ENCODE measurements at places on chromosomes 4 and X.
A peak's percentile ranks its signal among the peaks of the same experiment; 100 is the strongest.

DNA sequence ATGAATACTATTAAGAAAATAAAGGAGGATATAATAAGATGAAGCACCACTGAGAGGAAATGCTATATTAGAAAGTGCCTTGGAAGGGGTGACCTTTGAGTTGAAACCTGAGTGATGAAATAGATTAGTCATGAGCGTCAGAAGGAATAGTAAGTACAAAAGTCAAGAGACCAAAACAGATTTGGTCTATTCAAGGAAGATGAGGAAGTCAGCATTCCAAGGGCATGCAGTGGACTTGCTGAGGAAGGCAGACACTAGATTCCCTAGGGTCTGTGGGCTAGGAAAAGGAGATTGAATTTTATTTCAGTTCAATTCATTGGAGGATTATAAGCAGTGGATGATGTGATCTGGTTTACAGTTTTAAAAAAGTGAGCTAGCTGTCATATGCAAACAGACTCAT lies 73.0 kb upstream of the WDFY3 start:
- DNase-seq: peak; percentile 64

DNA sequence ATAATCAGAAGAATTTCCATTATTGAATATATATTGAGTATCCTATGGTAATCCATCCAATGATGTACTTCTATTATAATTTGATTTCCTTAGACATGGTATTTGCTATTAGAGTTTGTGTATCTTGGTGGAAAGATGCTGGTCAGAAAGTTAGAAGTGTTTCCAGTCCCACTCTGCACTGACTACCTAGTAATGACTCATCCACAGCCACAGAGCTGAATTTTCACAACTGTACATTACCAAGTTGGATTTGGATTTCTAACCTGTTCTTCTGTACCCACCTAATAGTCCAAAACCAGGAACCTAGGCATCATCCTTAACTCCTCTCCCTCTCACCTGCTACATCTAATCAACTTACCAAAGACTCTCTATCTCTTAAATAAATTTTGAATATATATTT lies 145.4 kb downstream of the REELD1 start:
- DNase-seq: no peak

GRCh38 chr4:52956691-52957090 lies 94.6 kb downstream of the RASL11B start:
- no peak for DNase-seq

- no peak for DNase-seq
These were observed 92.2 kb downstream of the STIM2 start for GRCh38 chr4:26952891-26953290.

- DNase-seq: no peak
These were observed 29.8 kb upstream of the ARHGEF6 start for GRCh38 chrX:136810493-136810892.

DNA sequence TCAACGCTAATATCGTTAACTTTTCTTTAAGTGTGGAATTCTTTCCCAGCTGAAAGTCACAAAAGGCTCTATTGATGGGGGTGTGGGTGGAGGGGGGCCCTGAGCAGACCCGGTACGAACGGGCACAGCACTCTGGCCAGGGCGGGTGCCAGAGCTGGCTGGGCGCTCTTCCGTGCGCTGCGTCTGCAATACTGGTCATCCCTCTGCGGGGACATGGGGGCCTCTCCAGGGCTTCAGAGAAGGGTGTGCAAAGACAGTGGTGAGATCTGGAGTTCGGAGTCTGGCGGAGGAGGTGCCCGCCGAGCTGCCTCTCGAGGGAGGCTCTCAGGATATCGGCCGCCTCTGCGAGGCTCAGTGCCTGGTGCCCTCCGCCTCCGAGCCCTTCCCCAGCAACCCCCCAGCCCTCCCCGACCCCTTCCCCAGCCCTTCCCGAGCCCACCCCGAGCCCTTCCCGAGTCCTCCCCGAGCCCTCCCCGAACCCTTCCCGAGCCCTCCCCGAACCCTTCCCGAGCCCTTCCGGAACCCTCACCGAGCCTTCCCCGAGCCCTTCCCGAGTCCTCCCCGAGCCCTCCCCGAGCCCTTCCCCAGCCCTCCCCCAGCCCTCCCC lies 34.3 kb downstream of the FGFRL1 start:
- DNase-seq: no peak

DNA sequence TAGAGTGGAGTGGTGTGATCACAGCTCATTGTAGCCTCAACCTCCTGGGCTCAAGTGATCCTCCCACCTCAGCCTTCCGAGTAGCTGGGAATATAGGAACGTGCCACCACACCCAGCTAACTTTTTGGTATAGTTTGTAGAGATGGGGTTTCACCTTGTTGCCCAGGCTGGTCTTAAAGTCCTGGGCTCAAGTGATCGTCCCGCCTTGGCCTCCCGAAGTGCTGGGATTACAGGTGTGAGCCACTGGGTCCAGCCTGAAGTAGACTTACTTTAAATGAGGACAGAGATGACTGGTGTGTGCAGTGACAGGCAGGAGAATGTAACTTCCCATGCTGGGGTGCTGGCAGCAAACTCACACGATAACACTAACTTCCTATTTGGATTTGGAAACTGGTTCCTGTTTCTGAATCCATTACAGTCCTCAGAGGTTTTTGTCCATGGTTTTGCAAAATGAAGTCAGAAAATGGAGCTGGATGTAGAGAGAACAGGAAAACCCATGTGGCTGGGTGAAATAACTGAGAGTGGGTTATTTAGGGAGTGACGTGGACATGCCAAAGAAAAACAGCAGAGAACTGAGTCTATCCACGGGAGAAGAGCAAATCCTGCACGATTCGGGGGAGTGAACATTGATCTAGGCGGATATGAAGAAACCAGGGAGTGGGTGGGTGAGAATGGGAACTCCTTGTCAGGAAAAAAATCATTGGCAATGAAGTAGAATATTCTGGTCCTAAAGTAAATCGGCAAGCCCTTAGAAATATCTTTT lies 95.6 kb downstream of the GATB start:
- no peak for DNase-seq

DNA sequence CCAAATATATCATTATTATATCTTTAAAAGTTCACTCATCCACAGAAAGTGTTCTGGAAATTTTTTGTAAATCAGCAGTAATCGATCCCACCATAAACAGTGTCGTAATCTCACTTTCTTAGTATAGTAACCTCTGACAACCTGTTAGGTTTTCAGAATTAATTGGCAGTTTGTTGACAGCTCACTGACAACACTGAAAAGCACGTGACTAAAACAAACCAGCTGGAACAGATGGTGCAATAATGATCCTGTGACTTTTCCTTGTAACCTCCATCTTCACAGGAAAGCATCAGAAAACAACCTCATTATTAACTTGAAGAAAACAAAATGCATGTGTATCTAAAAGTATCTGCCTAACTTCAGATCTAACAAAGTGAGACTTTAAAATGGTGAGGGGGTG lies 48.5 kb downstream of the FSTL5 start:
- no peak for DNase-seq

- DNase-seq: no peak
These were observed 22.5 kb upstream of the PTCHD1 start for GRCh38 chrX:23312136-23312535.

- peak; percentile 45 for DNase-seq
These were observed 783 bp downstream of the RBPJ start for GRCh38 chr4:26321373-26322221.

DNA sequence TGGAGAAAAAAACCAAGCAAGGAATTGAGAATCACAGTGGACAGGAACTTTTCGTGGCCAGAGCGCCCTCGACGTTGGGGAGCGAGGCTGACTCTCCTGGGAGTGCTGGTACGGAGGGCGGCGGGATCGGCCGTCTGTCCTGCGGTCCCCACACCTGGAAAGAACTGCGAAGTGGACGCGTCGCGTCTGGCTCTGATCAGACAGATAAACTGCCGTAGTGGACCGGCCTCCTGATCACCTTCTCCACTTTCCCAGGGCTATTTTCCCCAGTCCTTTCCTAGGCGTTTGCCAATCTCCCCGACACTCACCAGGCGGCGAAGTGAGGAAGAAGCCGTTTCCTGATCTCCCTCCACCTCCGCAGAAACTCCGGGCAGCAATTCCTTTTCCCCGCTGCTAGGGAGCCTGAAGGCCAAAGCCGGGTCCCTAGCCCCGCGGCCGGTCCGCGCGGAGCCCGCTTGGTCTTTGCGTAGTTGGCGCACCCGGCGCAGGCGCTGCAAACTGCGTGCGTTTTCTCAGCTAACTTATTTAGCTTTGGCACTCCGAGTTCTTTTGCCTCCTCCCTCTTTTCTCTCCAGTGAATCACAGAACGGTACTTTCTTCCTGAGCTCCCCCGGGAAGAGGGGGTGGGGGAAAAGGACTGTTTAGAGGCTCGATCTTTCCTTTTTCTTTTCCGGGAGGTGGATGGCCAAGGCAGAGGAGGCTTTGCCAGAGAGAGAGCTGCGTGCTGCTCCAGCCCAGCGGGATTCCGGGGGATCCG lies at the start of gene ARSJ:
ARSJ (minus strand) TSS at position 500 of the 757 bp plus-strand sequence. CDS start 813 bp downstream, outside the sequence.
- peak; percentile 93 for DNase-seq

DNA sequence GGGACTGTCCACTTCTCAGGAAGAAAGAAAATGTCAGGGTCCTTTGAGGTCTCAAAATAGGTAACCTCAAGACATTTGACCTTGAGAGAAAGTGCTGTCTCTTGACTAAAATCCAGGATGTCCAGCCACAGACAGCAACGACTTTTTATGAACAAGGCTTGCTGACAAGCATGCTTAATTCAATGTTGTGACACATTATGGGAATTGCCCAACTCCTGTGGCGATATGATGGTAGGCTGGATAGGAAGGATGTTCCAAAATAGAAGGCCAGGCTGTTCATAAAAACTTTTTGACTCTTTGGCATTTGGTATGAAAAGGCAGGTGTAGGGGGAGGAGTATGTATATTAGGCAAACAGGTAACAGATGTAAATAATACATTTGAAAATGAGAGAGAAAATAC lies 50.8 kb upstream of the EDNRA start:
- DNase-seq: peak; percentile 31

DNA sequence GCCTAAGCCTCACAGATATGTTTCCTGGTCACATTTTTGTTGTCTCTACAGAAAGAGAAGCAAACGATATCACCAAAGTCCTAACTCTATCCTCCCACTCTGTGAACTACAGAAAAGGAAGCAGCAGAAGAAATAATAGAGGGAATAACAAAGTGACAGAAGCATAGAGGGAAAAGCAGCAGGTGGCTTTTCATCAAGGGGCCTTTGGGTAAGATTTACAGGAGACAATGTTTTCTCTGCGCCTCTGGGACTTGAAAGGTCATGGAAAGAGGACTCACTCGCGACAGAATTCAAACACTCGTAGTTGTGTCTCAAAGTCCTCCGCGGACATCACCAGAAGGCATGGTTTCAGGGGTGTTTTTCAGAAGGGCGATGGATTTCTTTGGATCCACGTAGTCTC lies 66.1 kb downstream of the SORBS2 start:
- DNase-seq: no peak

- DNase-seq: no peak
These were observed 17.2 kb upstream of the PDHA1 start for GRCh38 chrX:19326567-19326966.

DNA sequence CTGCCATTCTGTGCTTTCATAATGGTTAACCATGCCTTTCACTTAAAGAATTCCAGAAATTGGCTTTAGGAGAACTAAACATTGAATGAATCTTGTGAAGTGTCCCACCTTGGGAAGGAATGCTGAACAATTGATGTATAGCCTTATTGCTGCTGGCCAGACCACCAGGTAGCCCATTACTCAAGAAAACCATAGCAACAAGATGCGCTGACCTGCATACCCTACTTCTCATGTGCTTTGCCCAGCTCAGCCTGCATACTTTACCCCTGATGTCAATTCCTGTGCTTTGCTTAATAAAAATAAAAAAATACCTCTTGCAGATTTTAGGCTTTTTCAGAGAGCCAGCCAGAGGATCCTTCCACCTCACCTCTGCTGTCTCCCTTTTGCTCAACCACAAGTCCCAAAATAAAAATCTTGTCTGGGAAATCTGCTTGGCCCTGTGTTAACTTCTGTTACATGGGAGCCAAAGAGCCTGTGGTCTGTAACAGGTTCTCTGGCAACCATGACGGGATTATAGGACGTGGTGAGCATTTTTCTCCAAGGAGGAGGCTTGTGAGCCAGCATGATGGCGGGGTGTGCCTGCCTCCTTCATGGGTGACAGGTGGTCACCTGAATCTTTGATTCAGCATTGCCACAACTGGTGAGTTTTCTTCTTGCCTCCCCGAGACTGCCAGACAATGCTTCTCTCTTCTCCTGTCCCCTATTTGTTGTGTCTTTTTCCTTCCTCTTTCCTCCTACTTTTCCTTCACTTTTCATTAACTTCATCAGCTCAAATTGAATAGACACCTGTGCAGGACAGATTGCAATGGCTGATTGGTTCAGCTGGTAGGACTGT lies 106.8 kb downstream of the ARSJ start:
- DNase-seq: no peak

- DNase-seq: no peak
These were observed 1.2 kb upstream of the PLAC8 start for GRCh38 chr4:83115656-83116285.

DNA sequence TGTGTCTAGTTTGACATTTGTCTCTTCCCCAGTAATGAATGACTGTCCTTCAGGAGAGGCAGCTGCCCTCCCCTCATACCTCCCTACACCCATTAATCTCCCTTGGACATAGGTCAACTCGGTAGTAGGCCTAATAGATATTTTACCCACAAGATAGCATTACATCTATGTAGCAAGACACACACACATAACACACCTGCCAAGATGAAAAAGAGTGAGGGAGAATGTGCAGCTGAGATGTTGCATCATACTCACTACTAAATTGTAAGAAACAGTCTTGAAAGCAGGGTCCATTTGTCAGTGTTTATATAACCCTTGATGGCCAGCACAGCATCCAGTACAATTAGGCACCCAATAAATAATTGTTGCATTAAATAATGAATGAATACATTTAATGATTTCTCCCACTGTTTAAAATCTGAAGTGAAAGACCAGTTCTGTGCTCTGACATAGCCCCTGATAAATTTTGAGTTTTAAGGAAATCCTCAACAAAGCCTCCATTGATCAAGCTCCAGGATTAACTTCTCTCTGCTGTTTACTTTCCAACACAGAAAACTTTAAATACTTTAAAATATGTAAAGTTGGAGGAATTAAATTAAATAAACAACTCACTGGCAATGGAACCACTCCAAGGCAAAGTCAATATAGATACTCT lies 440.8 kb upstream of the RASGEF1B start:
- no peak for DNase-seq

GRCh38 chr4:152220201-152220666 lies 315.7 kb downstream of the FBXW7 start:
- no peak for DNase-seq

DNA sequence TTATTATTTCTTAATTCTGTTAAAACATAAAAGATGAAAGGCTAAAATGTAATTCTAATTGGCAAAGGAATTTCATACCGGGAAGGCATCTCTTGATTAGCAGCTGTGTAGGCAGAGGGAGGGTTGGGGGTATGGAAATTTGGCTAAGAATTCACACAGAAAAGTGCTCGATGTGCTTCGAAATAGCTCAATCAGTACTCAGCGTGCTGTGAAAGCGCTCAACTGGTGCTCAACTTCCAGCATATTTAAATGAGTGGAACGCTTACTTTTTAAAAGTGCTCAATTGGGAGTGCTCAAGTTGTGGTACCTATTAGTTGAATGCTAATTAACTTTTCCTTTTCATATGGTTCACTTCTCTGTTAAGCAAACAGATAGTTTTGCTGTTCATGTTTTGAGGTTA lies 695.9 kb upstream of the ATOH1 start:
- DNase-seq: no peak

Measured in cardiac fibroblast (primary cell).